Mucosa of gallbladder (tissue), 1 donor: ENCODE measurements at places on chromosomes 2 and 18.

DNA sequence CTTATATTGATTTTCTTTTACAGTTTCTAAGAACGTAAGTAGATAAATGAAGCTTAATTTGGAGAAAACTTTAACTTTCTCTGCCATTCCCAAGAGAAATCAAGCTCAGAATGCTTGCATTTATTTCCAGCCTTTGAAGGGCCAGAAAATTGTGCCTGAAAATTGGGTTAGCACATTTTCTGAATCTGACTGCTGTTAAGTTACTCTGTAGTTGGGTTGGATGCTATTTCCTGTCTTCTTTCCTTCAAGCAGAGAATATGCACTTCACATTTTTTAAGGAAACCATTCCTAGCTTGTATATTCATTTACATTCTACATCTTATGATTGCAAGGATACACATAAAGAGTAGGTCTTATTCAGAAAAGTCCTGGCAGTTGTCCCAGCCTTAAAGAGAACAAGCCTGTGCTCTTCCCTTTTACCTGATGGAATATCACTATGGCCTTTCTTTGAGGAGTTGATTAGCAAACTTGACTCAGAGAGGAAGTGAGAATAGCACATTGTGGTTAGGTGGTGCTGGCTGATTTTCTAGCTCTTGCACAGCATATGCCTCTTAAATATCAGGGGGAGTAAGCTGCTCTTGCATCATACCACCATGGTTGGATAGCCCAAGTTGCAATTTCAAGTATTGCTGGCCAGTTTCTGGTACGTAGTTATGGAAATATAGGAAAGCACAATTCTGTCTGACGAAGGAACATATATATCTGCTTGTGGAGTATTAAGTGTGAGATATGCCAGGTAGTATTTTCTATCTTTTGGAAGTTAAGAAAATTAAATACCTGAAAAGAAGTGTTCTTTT is 133.7 kb downstream of the COMMD1 start:
- no peak for DNase-seq

GRCh38 chr2:231648579-231649174 is 56.0 kb downstream of the TEX44 start:
- DNase-seq: peak; percentile 69

- DNase-seq: no peak
Observed at GRCh38 chr2:6159606-6160005, 467.4 kb downstream of the SOX11 start.

GRCh38 chr2:41934329-41934958 is 113.4 kb upstream of the PKDCC start:
- no peak for DNase-seq
